NT2/D1 (cell line): ENCODE measurements at places on chromosomes 16 and 17.

GRCh38 chr16:64696866-64697265 lies 425.0 kb downstream of the CDH11 start:
- no peak for DNase-seq

- no peak for DNase-seq
These were observed 60.1 kb upstream of the WSB1 start for GRCh38 chr17:27233776-27234175.

DNA sequence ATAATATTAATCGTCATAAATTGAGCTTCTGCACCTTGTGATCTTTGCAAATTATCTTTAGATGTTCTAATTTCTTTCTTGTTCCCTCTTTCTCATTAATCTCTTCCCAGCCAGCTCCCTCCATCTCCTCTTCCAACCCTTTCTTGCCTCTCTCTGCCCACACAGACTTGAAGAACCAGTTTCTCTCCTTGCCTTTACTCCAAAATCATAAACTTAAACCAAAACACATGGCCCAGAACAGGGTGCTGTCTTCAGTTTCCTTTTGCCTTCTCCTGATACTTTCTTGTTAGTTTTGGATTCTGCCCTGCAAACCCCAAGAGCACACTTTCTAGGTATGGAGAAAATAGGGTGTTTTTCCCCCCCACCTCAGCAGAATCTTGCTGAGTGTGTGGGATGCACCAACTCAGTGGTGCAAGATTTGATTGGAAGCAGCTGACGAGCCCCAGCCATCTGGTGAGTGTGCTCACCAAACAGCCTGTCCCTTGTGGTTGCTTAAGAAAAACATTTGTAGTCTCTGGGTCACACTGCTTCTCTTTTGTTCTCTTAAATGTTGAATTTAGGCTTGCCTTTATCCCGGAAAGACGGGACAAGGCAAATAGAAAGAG lies 175.8 kb upstream of the MAF start:
- no peak for DNase-seq

- DNase-seq = no peak
These were observed 3.3 kb downstream of the ZNF319 start for GRCh38 chr16:57997176-57997527.

DNA sequence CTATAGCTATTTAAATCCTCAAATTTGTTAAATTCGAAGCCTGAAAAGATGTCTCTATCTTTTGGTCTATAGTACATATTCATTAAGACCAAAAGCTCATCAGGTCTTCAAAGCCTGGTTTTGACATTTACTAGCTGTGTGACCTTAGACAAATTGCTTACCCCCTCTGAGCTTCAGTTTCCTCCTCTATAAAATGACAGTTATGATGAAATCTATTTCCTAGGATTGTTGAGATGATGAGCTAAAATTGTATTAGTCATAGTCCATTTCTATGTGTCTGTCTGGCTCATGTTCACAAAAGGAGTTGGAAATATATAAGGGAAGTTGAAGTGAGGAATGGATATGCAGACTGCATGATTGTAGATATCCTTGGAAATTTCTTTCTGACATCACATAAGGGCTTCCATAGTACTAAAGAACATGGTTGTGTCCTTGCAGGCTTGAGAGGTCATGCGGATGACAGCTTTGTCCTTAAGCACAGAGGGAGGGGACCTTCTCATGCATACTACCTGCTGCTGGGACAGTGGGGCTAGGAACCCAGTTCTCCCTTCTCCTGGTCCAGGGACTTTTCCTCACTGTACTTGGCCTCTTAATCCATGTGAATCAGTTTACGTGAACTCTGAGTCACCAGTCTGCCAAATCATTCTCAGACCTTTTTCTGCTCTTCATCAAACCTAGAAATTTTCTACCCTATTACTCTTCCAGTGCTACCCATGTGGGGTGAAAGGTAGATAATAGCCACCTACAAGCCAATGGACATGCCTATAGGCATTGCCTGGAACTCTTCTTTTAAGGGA lies 487.5 kb upstream of the SALL1 start:
- no peak for DNase-seq

- no peak for DNase-seq
These were observed 37.2 kb downstream of the MEAK7 start for GRCh38 chr16:84467256-84467655.

DNA sequence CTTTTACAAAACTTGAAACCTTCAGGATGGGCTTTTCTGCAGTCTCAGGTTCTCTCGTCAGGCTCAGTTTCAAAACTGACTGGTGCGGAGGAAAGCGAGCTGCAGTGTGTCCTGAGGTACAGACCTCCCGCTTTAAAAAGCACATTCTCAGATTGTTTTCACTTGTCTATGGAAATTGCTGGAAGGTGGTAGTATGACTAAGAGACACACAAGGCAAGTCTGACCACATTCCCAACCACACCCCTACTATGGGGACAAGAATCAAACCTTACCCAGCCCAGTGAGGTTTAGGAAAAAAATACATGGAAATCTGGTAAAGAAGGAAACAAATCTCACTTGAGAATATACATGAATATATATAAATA lies 18.2 kb downstream of the SRP68 start:
- DNase-seq = no peak

GRCh38 chr16:54334208-54334607 lies 47.6 kb upstream of the IRX3 start:
- no peak for DNase-seq

GRCh38 chr17:48925991-48926342 lies 17.8 kb downstream of the UBE2Z start:
- no peak for DNase-seq

GRCh38 chr16:15043344-15043743 lies 12.5 kb downstream of the NTAN1 start:
- DNase-seq = no peak
